ENCODE measurements at places on chromosomes 4 and X.

DNA sequence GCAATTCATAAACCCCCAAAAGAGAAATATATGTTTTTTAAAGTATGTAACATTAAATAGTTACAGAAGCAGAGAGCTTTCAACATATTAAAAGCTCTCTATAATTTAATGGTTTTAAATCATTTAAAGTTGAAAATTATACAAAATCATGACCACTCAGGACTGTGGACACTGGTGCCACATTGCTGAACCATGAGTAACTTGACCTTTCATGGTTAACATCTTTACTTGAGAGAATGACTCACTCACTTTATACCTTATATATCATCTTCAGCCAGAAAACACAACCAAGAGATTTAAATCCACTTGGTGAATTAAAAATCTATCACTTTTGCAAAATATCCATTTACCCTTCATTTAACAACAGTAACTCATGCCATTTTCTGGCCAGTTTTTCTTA lies 584.3 kb upstream of the SMIM31 start:
- DNase-seq = no peak

- DNase-seq = no peak
Observed at GRCh38 chrX:129510331-129510730, 13.0 kb downstream of the SMARCA1 start.

- no peak for DNase-seq
Observed at GRCh38 chr4:169025184-169025583, 15.1 kb upstream of the CBR4 start.

DNA sequence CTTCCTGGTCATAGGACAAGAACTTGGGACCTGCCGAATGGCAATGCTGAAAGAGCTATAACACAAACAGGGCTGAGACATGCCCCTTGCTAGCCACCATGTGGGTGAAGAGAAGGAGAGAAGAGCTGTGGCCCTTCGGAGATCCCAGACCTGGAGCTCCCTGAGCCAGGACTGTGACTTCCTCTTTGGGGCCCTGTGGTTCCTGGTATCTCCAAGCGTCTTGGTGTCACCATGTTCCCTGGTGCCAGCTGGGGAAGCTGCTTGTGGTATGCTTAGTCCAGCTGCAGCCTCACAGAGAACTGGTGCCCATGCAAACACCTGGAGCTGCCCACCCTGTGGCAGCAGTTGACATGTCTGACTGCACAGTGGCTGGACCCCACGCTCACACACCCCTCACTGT lies 68.5 kb downstream of the NDNF start:
- DNase-seq = no peak

GRCh38 chrX:118231464-118231863 lies 114.4 kb upstream of the WDR44 start:
- no peak for DNase-seq

DNA sequence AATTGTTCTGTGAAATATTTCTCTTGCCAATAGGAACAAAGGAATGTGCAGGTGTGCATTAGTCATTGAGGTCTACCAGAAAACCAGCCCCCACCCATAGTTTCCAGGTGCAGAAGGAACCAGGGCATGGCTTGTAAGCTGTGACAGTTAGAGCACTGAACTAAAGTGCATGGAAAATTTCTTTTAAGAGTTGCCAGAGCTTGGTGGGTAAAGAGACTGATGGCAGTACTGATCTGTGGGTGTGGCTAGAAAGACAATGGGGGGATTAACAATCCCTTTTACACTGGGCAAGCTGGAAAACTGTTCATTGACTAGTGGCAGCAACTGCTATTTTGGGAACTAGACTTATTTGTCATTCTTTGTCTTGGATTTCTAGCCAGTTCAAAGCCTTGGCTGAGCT lies 326.9 kb downstream of the PCDH19 start:
- DNase-seq = no peak

- no peak for DNase-seq
Observed at GRCh38 chr4:172011196-172011595, 198.0 kb downstream of the GALNTL6 start.

GRCh38 chr4:57136281-57136680 lies 26.1 kb upstream of the IGFBP7 start:
- DNase-seq = no peak

GRCh38 chrX:150198776-150199175 lies 164.3 kb upstream of the MAMLD1 start:
- DNase-seq = no peak

DNA sequence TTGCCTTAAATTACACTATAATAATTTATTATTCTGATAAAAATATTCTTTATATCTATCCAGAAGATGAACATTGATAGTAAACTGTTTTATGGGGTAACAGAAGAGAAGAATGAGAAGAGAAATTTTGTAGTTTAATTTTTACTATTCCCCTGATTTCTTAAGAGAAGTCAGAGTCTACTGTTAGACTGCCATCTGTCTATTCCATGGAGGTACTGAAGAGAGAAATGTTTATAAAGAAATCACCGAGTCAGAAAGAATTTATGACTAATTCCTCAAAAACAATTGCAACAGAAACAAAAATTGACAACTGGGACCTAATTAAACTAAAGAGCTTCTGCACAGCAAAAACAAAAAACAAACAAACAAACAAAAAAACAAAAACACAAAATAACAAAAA lies 149.9 kb downstream of the FGF16 start:
- no peak for DNase-seq

DNA sequence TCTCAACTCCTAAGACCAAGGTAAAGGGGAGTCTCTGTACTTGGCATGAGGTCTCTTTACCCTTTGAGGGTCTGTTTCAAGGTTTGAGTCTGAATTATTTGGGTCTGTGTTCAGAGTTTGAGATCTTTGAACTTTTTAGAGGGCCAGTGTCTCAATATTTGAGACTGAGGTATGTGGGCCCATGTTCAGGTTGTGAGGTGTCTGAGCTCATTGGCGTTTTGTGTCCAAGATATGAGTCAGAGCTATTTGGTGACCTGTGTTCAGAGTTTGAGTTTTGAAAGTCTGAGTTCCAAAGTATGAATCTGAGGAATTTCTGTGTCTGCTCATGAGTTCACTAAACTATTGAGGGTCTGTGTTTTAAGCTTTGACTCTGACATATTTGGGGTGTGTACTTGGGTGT lies 36.7 kb upstream of the PAGE4 start:
- DNase-seq = no peak

DNA sequence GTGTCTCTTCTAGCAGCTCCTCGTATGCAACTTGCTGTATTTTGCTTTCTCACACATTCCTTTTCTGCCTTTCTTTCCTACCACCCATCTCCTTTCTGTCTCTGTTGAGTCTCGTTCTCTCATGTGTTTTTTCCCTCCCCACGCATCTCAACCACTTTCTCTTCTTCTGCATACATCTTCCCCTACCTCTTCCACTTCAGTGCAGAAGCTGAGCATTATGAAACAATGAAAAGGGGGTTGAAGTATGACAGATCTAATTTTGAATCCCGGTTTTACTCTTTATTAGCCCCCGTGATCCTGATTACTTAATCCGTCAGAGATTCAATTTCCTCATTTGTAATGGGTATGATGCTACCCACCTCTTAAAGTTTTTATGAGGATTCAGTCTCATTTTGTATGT lies 7.3 kb downstream of the FAM241A start:
- DNase-seq = no peak

- no peak for DNase-seq
Observed at GRCh38 chr4:56857601-56858309, 36.3 kb upstream of the SPINK2 start.

GRCh38 chr4:3344596-3344995 lies 51.8 kb downstream of the RGS12 start:
- peak; percentile 34 for DNase-seq

GRCh38 chr4:98176531-98176930 lies 33.3 kb upstream of the STPG2 start:
- DNase-seq = no peak

GRCh38 chr4:48602222-48602621 lies 112.2 kb downstream of the ZAR1 start:
- DNase-seq = no peak

DNA sequence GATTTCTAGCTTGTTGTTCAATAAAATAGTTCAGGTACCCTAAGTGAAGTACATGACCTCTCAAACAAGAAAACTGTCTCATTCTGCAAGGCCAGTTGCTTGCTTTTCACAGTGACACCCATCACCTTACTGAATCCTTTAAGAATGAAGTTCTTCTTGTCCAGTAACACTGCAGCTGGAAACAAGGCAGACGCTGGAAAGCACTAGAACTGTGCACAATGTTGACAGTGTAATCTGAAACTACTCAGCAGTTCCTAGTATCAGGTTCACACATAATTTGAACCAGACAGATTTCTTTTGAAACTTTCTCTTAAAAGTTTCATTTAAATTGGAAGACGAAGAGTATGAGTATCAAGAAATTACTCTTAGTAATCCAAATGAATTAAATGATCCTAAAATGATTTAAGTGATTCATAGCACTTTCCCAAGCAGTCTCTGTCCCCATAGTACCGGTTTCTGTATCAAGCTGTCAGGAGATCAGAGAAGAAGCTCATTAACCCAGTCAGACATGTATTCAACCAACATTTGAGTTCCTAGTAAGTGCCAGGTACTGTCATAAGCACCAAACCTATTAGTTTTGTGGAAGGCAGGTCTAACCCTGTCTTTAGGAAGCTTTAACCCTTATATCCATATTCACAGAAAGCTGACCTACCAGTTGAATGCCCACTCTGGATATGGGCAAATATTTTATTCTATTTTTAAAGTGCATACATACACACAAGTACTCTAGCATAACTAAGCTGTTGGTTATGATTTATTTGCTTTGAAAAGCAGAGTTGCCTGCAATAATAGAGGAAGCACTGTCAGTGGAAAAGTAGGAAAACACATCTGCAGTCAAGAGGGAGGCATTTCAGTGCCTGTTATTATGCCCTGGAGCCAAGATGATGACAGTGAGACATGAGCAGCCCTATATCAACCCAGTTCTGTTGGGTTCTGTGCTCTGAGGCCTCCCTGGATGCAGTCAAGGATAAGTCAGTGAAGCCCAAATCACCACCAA lies 63.6 kb downstream of the PALLD start:
- DNase-seq = no peak

DNA sequence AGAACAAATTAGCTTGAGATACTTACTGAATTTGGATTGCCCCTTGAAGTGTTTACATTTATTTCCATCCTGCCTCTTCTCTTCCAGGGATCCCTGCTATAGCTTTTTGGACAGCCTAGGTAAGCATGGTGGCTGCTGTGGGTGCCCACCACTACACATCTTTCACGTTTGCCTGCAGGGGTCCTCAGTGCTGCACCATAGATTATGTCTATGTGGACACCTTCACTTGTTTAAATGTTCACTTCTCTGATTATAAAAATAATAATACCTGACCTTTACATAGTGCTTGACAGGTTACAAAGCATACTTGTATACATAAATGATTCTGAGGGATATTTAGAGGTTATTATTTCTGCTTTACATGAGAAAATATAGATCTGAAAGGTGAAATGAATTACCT lies 67.9 kb upstream of the SLC4A4 start:
- peak; percentile 5 for DNase-seq

- no peak for DNase-seq
Observed at GRCh38 chr4:6942238-6942800, 32.7 kb downstream of the TBC1D14 start.

GRCh38 chrX:110036162-110037033 lies 33.5 kb downstream of the TMEM164 start:
- no peak for DNase-seq

DNA sequence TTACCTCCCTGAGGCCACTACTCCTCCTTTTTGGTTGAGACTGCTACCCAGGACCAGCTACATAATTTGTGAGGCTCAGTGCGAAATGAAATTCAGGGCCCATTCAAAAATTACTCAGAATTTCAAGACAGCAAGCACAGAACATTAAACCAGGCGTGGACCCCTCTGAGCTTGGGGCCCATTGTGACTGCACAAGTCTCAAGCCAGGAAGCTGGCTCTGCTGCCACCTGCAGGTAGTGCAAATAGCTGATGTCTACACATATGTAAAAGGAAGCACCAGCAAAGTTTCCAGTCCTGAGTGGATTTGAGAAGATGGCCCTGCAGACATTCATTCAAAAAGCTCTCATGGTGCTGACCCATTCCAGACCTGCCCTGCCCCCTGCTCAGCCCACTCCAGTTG lies 213.4 kb upstream of the LNX1 start:
- DNase-seq = no peak

DNA sequence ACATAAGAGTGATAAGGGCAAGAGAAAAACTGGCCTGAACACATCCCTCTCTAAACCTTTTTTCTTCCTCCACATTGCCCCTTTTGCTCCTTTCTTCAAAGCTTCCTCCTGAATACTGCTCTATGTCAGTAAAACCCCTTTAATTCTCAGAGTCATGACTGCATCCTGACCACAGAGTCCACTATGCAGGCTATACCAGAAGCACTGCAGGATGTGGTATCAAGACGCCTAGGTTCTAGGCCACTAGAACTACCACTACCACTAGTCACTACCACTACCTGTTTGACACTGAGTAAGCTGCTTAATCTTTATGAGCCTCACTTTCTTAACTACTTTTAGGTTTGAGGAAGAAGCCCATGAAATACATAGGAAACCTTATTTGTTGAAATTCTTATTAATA lies 38.7 kb downstream of the ARHGEF9 start:
- peak; percentile 52 for DNase-seq

DNA sequence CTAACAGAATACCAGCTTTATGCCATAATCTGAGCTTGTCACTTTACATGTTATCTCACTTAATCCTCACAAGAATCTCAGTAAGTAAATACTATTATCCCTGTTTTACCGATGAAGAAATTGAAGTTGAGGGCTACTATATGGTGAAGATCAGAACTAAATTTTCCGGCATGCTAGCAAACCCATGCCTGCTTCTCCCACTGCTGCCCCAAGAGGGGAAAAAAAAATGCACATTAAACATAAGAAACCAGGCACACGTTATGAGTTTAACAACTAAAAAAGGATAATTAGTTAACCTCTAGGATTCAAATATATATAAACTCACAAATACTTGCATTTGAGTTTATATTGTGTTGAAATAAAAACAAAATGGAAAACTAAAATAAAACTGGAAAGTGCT lies 10.8 kb downstream of the SLC10A7 start:
- DNase-seq = no peak

DNA sequence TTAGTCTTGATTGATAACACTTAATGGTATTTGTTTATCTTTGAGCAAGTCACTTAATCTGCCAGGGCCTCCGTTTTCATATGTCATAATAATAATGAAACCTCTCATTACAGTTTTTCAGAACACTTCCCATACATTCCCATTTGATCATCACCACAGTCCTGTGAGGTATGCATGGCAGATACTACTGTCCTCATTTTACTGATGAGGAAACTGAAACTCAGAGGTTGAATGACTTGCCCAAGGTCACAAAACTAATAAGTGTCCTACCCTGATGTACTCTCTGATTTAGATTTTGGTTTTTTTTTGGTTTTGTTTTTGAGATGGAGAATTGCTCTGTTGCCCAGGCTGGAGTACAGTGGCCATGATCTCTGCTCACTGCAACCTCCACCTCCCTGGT lies 25.7 kb downstream of the ZFX start:
- DNase-seq = no peak

- no peak for DNase-seq
Observed at GRCh38 chr4:171024720-171025303, 788.4 kb upstream of the GALNTL6 start.

GRCh38 chrX:119690921-119691716 lies 1.8 kb downstream of the SEPTIN6 start:
- no peak for DNase-seq

GRCh38 chrX:148643460-148643859 lies 143.0 kb downstream of the AFF2 start:
- no peak for DNase-seq

Data from stimulated activated effector memory CD8-positive, alpha-beta T cell treated with anti-CD3 and anti-CD28 coated beads, Interleukin-12 subunit alpha, Interleukin-12 subunit beta, amount 100 ng/mL, for 72 hours (primary cell).